Uterus (tissue), 4 donors: ENCODE measurements at places on chromosomes 5 and 9. TPM values are rescaled to one million over a fixed set of nuclear protein-coding genes. Genes with fewer than 3 reads are reported as not detected.

- peak overlapping the region; percentile 48 for H3K27ac ChIP-seq
- H3K27me3 ChIP-seq: no peaks in the 10 kb centered on the region
- no peak for DNase-seq
Observed at GRCh38 chr9:77750284-77750683, 102.2 kb upstream of the GNA14 start.

GRCh38 chr9:88697764-88698432 is 162.9 kb downstream of the NXNL2 start:
- H3K4me1 ChIP-seq: no peaks in the 10 kb centered on the region
- no peaks in the 10 kb centered on the region for H3K36me3 ChIP-seq
- DNase-seq: no peak
- H3K4me3 ChIP-seq: no peak overlapping the region

DNA sequence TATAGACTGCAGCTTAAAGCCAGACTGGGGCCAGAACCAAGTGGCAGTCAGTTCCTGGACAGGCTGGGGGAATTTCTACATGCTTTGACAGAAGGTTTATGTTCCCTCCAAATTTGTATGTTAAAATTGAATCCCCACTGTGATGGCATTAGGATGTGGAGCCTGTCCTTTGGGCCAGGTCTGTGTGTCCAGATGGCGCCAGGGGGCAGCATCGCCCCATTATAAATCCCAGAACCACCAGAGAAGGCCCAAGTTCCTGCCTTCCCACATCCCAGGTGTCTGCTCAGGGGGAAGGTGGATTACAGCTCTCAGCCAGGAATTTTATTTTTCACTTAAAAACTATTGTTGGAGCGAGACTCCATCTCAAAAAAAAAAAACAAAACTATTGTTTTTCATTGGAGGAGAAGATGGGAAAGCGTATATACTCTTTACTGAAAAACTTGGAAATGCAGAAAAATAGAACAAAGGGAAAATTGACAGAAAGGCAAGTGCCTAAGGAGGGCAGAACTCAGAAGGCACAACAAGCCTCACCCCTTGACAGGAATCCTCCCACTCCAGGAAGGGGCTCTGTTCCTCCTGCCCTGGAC is 5.0 kb downstream of the IL3 start:
- H3K27me3 ChIP-seq: no peaks in the 10 kb centered on the region
- no peak for DNase-seq
- no peaks in the 10 kb centered on the region for H3K36me3 ChIP-seq
- H3K27ac ChIP-seq: no peak overlapping the region

- H3K4me1 ChIP-seq: no peaks in the 10 kb centered on the region
- H3K27ac ChIP-seq: no peak overlapping the region
- H3K36me3 ChIP-seq: no peaks in the 10 kb centered on the region
- no peak for DNase-seq
- H3K27me3 ChIP-seq: no peaks in the 10 kb centered on the region
Observed at GRCh38 chr5:125829349-125829748, 593.9 kb upstream of the GRAMD2B start.

GRCh38 chr9:8331507-8332330 is 532.1 kb upstream of the DMAC1 start:
- H3K4me1 ChIP-seq: no peaks in the 10 kb centered on the region
- no peak overlapping the region for H3K27ac ChIP-seq
- no peak overlapping the region for H3K4me3 ChIP-seq
- H3K36me3 ChIP-seq: no peaks in the 10 kb centered on the region

- no peak overlapping the region for H3K4me3 ChIP-seq
- DNase-seq: no peak
- H3K36me3 ChIP-seq: no peaks in the 10 kb centered on the region
- H3K4me1 ChIP-seq: no peaks in the 10 kb centered on the region
- H3K27me3 ChIP-seq: no peaks in the 10 kb centered on the region
Observed at GRCh38 chr9:132908635-132909034, 29.9 kb downstream of the SPACA9 start.

The CMYA5 gene
- 19.7 TPM for total RNA-seq

The RANBP3L gene
- total RNA-seq: 0.59 TPM

DNA sequence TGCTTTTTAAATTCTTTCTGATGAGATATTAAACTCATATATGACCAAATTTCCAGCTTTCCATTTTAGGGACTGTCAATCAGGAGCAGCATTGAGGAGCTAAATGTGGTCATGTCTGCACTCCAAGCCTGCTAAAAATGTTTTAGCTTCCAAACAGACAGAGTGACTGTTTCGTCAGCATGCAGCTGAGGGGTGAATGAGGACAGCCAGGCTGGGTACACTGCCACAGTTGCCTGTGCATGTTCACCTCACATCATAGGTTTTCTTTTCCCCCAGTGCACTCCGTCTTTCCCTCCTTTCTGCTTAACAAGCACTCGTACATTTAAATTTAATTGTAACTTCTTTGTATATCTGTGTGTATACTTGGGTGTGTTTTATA is 138.1 kb downstream of the ARRDC3 start:
- H3K27me3 ChIP-seq: no peaks in the 10 kb centered on the region
- H3K36me3 ChIP-seq: no peaks in the 10 kb centered on the region
- H3K4me1 ChIP-seq: no peaks in the 10 kb centered on the region
- H3K27ac ChIP-seq: no peak overlapping the region
- no peak overlapping the region for H3K4me3 ChIP-seq
- no peak for DNase-seq

GRCh38 chr5:34957321-34957720 is 28.0 kb downstream of the DNAJC21 start:
- no peak overlapping the region for H3K4me3 ChIP-seq
- H3K4me1 ChIP-seq: no peaks in the 10 kb centered on the region
- no peaks in the 10 kb centered on the region for H3K27me3 ChIP-seq
- H3K27ac ChIP-seq: peak overlapping the region; percentile 11
- no peak for DNase-seq

DNA sequence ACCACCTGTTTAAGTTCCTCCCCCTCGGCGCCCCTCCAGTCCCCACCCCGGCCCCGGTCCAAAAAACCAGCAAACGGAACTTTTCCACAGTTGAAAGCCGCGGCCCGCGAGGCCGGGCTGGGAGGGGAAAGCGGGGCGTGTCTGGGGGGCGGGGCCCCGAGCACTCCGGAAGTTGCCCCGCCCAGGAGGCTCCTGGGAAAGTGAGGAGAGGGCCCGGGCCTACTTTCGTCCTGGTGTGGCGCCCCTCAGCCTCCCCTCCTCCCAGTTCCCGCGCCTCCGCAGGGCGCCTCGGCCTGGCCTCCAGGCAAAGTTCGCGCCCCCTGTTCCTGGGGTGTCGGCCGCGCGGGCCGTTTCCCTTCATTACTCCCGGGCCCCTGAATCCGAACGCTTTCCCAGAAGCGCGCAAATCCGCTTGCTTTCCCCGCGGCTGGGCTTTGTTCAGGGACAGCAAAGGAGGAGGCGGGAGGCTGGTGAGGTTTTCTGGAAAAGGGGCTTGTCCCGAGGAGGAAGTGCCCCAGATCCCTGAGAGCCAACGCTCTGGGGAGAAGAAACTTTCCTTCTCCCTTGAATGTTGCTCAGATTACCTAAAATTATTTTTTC is 4.5 kb upstream of the DMRT3 start:
- DNase-seq: no peak
- H3K36me3 ChIP-seq: no peaks in the 10 kb centered on the region
- no peak overlapping the region for H3K27ac ChIP-seq
- peak overlapping the region; percentile 12 for H3K4me3 ChIP-seq
- peaks cover 33% of the 10 kb centered on the region for H3K27me3 ChIP-seq

- no peaks in the 10 kb centered on the region for H3K27me3 ChIP-seq
- no peak for DNase-seq
- H3K36me3 ChIP-seq: no peaks in the 10 kb centered on the region
- peak overlapping the region; percentile 89 for H3K27ac ChIP-seq
Observed at GRCh38 chr9:127847833-127848755, 6.4 kb downstream of the ENG start.

DNA sequence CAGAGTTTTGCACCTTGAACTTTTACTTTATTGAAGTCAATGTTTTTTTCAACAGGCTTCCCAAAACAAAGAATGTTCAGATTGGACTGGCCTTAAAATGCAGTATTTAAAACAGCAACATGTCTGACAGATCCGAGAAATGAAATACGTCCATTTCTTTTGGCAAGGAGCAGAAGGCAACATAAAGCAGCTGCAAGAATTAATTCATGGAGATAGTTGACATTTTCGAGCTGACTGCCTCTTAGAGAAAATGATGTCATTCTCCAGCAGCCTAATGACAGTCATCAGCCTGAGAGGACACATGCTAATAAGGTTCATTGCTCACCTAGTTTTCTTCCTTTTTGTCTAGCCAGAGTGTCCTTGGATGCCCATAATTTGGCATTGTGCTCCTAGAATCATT is 232.2 kb upstream of the SEMA6A start:
- H3K27ac ChIP-seq: no peak overlapping the region
- no peak for DNase-seq
- no peaks in the 10 kb centered on the region for H3K36me3 ChIP-seq
- no peaks in the 10 kb centered on the region for H3K27me3 ChIP-seq

The DRD1 gene
- not detected for total RNA-seq

DNA sequence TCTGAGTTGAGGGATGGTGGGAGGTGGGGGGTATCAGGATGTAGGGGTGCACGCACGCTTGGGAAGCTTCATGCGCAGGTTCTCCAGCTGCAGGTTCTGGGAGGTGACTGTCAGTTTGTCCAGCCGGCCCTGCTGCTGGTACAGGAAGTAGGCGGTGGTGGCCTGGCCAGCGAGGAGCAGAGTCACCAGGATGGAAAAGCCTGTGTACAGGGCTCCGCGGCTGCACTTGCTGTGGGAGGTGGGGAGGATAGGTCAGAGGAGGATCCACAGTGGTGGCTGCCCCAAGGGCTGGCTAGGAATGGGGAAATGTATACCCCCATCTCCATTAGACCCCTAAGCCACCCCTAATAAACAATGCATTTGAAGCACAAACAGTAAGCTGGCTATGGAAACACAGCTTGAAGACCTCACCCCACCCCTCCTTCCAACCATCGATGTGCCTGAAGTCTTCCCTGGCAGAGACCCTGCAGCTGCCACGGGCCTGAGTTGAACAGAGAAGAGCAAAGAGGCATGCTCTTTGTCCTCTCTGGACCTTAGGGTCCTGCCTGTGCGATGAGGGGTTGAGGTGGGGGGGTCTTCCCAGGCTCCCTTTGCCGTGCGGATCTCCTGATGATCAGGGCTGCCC is 5.5 kb downstream of the CD74 start:
- H3K4me3 ChIP-seq: no peak overlapping the region

GRCh38 chr5:76622076-76622475 is 1.1 kb downstream of the F2RL2 start:
- H3K4me3 ChIP-seq: no peak overlapping the region
- no peaks in the 10 kb centered on the region for H3K27me3 ChIP-seq
- H3K27ac ChIP-seq: peak overlapping the region; percentile 6
- no peaks in the 10 kb centered on the region for H3K4me1 ChIP-seq

The MAP1B gene
- total RNA-seq: 135 TPM

The RNF20 gene
- total RNA-seq: 48.3 TPM

The ETF1 gene
- 72.9 TPM for total RNA-seq

DNA sequence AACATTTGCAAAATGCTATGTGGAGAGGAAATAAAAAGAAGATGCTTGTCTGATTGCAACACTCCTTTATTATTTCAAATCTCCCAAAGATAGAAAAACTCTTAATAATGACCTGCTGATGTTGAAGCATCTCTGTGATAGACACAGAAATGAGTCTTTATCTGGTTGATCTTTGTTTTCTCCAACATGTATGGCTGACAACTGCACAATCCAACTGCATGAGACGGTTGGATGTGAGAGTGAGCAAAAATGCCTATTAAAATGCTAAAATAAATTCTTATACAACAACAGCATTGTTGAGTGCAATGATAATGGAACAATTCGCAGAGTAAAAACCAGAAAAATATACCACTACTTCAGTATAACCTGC is 7.5 kb upstream of the IZUMO3 start:
- no peak for DNase-seq
- no peak overlapping the region for H3K4me3 ChIP-seq
- no peaks in the 10 kb centered on the region for H3K27me3 ChIP-seq
- no peaks in the 10 kb centered on the region for H3K4me1 ChIP-seq
- no peaks in the 10 kb centered on the region for H3K36me3 ChIP-seq
